ENCODE measurements at places on chromosomes 11 and 22. TPM values are rescaled to one million over a fixed set of nuclear protein-coding genes. Genes with fewer than 3 reads are reported as not detected.

DNA sequence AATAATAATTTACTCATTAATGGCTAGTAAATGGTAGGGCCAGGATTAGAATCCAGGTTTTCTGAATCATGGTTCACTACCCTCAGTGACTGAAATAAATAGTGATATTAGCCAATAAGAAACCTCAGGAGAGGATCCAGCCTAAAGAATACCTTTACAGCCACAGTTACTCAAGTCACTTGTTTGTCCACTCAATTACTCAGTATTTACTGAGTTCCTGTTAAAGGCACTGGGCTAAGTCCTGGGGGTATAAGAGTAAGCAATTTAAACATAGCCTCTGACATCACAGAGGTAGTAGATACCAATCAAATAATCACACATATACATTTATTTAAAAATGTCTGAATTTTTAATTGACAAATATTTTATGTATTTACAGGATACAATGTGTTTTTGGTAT, 56.8 kb upstream of the GAB2 start:
- DNase-seq, result no peak

DNA sequence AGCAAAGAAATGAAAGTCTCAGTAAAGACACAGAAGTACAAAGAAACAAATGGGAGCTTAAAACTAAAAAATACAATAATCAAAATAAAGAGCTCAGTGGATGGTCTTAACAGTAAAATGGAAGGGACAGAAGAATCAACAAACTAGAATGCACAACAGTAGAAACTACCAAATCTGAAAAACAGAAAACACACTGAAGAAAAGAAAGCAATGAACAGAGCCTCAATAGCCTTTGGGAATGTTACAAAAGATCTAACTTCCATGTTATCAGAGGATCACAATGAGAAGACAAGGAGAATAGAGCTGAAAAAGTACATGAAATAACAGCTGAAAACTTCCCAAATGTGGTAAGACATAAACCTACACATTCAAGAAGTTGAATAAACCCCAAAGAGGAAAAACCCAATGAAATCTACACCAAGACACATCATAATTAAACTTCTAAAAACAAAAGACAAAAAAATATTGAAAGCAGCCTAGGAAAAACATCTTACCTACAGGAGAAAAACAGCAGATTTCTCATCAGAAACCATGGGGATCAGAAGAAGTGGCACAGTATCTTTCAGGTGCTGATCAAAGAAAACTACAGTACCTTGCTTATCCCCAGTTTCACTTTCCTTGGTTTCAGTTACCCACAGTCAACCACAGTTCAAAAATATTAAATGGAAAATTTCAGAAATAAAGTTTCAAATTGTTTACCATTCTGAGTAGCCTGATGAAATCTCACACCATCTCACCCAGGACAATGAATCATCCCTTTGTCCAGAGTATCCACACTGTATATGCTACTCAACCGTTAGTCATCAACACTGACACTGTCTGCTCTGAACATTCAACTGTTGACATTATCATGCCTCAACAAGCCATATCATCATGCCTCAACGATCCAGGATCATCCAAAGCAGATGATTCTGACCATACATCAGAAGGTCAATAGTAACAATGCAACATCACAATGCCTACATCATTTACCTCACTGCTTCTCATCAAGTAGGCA, 22.2 kb downstream of the RRAS2 start:
- no peak for DNase-seq

DNA sequence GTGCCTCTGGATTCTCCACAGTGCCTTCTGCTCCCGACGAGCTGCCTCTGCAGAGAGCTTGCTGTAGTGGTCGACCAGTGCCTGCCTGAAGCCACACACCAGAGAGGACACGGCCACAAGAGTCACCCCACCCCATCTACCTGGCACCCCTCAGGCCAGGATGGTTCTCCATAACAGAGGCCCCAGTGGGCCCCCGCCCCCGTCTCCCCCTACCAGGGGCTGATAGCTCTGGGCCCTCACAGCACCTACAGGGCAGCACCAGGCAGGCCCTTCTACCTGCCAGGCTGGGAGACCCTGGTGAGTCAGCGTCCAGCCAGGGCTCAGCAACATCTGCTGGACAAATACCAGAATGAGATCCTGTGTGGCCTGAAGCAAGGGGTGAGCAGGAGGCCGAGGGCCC, 21.7 kb downstream of the SELENOO start:
- DNase-seq, result no peak

DNA sequence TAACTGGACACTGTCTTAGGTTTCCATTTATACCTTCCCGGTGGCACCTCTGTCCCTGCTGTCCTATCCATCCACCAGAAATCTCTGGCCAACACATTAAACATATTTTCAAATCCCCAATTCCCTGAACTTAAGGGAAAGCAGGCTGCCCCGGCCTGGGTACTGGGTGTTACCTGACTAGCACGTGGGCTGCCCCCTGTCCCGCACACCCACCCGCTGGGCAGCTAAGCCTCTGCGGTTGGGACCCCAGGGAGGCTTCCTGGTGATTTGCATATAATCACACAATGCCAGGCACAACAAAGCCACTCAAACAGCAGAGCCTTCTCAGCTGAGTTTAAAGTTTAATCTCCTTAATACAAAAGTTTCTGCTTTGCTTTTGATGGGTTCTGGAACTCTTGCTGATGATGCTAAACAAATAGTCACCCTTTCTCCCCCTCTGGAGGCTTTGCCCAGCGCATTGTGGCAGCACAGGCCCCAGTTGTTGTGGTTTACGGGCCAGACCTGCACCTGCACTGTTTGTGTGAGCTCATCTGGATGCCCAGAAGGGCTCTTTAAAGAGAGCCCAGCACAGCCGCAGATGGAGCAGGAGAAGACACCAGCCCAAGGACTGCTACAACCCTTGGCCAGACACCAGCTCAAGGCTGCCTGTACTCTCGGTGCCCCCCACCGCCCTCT, 59.9 kb upstream of the POU2AF1 start:
- no peak for DNase-seq

GRCh38 chr22:49324527-49325491, 502.9 kb downstream of the BRD1 start:
- no peak for DNase-seq

Gene MIAT
- total RNA-seq, result 0.26 TPM

Gene MRGPRX1
- total RNA-seq, result not detected

All from pulmonary artery endothelial cell (primary cell).